ENCODE measurements at places on chromosomes 3 and 15.

DNA sequence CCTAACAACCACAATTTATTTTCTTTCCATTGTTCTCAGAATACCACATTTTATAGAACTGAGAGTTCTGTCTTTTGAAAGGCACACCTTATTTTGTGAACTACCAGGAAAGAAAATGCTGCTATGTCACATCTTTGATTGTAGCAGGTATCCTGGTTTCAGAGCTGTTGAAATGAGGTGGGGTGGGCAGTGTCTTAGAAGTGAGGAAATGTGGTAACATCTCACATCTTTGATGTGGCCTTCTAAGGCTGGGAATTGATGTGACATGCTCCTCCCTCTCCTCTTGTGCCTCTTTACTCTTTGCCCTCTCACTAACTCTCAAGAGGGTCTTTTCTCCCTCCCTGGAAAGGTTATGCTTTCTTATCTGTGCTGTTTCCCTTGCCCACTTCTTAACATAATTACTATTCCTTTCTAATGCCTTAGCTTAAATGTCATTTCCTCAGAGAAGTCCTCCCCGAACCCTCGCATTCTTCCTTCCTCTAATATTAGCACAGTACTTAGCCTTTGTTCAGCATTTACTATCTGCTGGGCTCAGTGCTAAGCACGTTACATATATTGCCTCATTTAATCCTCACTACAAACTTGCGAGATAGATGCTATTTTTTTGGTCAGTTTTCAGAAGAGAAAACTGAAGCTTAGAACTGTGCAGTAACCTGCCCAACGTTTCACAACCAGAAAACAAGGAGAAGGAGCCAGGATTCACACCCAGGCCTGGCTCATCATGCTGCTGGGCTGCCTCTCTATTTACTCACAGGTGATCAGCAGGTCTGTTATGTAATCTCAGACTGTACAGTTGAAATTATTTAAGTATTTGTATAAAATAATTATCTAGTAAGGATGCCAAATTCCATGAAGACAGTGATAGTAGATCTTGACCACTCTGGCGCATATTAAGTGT lies 24.0 kb upstream of the SPTSSB start:
- DNase-seq = no peak

DNA sequence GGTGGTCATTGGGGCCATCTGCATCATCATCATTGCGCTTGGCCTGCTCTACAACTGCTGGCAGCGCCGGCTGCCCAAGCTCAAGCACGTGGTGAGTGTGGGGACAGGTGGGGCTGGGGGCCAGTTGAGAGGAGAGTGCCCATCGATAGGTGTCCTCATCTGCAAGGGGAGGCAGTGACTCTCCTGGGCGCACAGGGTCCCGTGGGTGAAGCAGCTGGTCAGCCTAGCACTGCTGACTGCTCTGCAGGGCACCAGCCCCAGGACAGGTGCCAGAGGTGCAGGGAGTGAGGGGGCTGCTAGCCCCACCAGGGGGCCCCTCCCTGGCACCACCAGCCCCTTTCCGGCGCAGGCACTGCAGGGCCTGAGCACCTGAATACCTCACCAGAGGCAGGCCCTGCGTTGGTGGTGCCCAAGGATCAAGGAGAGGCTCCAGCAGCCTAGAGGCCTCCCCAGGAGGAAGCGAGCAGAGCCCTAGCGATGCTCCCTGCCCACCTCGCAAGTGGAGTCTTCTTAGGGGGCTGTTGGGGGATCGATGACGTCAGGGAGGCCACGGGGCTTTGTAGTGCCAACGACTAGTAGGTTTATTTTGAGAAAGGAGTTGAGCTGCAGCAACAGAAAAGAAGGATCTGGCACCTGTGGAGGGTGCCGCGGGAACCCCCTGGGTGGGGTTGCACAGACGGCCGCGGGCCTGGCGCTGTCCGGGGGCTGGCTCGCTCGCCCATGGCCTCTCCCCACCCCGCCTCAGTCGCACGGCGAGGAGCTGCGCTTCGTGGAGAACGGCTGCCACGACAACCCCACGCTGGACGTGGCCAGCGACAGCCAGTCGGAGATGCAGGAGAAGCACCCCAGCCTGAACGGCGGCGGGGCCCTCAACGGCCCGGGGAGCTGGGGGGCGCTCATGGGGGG lies 976 bp upstream of the ABTB1 start:
- no peak for DNase-seq

DNA sequence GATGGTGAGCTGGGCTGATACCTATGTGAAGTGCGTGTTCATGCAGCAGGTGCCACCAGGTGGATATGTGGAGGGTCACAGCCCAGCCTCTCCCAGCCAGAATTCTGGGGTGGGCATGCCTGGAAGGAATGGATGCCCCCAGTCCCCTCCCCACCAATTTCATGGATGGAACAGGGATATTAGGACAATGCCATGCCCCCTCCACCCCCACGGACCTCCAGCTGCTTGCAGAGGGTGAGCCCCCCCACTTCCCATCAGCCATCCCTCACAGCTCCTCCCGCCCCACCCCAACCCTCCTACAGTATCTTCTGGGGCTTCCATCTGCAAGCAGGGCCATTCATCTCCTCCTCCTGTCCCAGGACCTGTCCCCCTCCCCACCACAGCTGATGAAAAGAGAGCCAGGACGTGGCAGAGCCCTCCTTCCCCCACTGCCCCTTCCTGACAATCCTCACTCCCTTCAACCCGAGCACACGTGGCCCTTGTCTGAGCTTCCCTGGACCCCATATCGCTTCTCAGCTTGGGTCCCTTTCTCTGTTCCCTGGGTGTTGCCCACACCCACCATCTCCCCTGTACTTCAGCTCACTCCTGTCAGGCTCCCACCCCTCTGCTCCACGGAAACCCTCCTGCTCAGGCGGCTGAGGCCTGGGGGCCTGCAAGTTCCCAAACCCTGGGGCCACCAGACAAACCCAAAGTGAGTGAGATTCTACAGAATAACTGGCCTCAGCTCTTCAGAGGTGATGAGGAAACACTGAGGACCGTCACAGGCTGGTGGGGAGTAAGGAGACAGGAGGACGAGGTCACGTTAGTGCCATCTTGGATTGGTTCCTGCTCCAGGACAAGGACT lies 2.8 kb upstream of the SEMA3G start:
- no peak for DNase-seq

DNA sequence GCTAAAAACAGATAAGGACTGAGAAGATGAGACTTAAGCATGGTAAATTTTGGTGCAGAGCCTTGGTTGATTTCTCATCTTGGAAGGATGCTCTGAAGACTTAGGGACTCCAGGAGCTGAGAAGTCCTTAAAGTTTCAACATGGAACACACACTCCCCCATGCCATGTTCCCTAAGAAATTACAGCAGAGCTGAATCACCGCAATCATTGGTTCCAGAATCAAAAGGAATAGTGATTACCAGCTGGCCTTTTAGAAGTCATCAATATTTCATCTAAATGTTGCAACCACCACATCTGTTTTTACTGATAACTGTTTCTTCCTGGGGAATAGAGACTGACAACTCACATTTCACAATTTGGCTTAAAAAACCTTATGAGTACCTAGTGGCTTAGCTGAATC lies 229.3 kb downstream of the MINAR1 start:
- peak; percentile 64 for DNase-seq

- DNase-seq = no peak
Measured at GRCh38 chr3:101252307-101252706, 68.1 kb downstream of the IMPG2 start.

- no peak for DNase-seq
Measured at GRCh38 chr3:14439501-14440167, 37.2 kb downstream of the SLC6A6 start.

GRCh38 chr3:158100681-158101080 lies 5.5 kb downstream of the SHOX2 start:
- no peak for DNase-seq

DNA sequence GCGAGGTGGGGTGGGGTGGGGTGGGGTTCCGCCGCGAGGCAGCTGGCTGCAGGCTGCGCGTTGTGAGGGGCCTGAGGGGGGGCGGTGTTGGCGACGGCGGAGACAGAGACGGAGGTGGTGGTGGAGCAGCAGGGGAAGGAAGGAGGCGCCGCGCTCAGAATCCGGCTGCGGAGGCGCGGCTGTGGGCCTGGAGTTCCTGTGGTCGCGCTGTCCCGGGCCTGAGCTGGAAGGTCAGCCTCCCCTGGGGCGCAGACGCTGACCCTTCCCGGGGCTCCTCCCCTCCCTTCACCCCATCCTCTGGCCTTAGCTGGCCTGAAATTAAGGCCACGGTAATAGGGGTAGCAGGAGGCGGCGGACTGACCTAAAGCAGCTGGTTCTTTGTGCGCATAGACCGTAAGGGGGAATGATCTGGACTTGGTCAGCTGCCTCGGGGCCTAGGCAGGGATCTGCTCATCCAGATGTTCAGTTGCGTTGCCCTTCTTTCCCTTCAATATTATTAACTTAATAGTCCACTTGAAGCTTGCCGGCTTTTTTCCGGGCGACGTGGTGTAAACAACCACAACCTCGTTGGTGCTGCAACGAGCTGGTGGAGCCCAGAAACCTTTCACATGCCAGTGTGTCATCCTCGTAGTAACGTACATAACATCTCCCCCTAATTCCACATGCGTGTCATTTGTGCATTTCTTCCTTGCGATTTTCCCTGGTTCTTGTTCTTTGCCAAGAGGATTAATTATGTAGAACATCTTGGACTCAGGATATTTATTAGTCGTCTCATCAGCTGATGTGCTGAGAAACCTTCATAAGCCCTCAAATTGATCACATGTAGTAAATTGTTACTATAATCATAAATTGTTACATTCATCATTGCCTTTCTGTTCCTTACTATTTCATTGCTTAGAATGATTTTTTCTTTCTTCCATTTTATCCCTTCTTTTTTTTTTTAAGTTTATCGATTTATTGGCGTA lies 626 bp downstream of the SEC62 start:
- peak; percentile 48 for DNase-seq

DNA sequence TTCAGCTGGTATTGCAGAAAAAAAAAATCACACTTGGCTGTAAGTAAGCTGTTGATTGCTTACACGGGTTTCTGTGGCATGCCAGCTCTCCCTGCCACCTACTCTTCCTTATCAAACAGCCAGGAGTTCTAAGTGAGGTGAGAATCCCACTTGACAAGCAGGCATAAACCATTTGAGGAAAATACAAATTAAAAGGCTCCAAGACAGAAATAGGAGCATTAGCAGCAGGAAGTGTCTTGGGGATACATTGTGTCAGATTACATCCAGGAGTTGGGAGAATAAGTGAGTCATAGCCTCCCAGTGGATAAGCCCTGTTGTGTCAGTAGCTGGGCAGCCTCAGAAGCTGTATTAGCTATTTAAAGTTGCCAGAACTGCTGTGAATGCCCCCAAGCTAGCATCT lies 256.0 kb downstream of the CNTN4 start:
- no peak for DNase-seq

GRCh38 chr15:33191591-33191990 lies 2.9 kb downstream of the FMN1 start:
- no peak for DNase-seq

- no peak for DNase-seq
Measured at GRCh38 chr15:37788330-37788729, 146.1 kb upstream of the TMCO5A start.

DNA sequence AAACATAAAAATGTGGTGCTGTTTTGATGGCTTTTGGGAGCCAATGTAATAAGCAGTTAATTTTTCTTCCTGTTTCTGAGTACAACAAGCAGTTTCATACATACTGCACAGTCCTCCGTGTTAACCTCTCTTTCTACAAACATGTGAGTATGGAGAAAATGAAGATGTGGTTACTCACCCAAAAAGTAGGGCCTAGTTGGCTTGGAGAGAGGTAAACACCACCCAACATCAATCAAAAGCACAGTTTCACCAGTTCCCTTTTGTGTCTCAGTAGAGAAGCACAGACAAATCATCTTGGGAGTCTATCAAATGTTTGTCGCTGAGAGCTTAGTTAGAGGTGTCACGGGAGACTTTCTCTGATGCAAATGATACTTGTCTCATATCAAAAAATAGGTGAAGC lies 320.2 kb downstream of the UNC13C start:
- DNase-seq = no peak

- peak; percentile 15 for DNase-seq
Measured at GRCh38 chr3:195612075-195612800, 28.5 kb upstream of the APOD start.

GRCh38 chr15:29670266-29670665 lies 152.0 kb downstream of the TJP1 start:
- no peak for DNase-seq

- DNase-seq = peak; percentile 69
Measured at GRCh38 chr3:137946356-137946973, 63.5 kb upstream of the CLDN18 start.

GRCh38 chr3:72475258-72476138 lies 372.7 kb downstream of the SHQ1 start:
- DNase-seq = no peak

- no peak for DNase-seq
Measured at GRCh38 chr3:195155570-195156241, 115.3 kb downstream of the XXYLT1 start.

- no peak for DNase-seq
Measured at GRCh38 chr3:124257336-124257864, 265.5 kb upstream of the ROPN1 start.

GRCh38 chr15:92095693-92096092 lies 242.2 kb downstream of the SLCO3A1 start:
- no peak for DNase-seq

- DNase-seq = peak; percentile 29
Measured at GRCh38 chr3:136070953-136071949, 105.7 kb downstream of the PPP2R3A start.

DNA sequence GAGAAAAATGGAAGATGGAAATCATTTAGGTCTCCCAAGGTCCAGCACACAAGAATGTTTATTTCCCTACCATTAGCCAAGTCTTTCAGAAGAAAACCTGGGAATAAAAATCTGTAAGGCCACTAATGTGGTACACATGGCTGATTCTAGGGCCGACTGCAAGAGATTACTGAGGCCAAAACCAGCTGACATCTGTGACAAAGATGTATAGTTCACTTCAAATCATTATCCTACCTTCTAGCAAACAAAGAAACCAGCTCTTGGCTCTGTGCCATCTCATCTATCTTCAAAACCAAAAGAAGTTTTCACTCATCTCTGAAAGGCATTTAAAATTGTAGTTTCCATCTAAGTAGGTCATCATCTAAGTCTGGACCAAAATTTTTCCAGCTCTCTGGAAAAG lies 43.9 kb downstream of the ERC2 start:
- no peak for DNase-seq

- DNase-seq = peak; percentile 4
Measured at GRCh38 chr3:193816656-193817311, 223.8 kb downstream of the OPA1 start.

DNA sequence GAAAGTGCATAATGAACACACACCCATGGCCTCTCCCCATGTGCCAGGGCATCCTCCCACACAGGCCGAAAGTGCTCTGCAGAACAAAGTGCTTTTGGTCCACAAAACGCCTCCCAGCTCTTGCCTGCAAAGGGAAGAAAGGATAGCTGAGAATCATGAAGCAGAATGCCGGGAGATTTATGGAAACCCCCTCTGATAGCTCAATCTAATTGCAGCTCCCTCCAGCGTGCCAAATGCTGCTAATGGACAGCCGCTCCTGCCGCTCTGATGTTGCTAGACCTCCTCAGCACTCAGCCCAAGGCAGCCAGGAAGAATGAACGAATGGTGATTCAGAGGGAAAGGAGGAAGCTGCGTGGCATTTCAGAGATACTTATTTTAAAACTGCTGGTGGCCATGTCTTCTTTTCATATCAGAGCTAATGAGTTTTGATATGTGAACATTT lies 145.3 kb downstream of the TJP1 start:
- no peak for DNase-seq
